ENCODE measurements at places on chromosomes 1 and 21.
A peak's percentile ranks its signal among the peaks of the same experiment; 100 is the strongest.

DNA sequence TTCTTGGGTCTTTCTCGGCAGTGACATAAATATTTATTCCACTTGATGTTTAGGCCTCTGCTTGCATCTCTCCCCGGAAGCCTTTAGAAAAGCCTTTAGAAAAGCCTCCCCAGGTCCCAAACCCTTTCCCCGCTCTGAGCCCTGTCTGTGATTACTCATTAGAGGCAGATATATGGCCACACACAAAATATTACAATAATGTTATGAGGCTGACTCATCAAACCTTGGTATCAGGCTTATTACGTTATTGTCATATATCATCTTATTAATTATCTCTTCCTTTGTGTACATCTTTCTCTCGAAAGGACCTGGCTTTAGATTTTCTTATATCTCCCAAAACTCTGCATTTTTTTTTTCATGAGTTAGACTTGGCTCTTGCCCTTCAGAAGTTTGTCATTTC, 69.5 kb downstream of the FGGY start:
- DNase-seq, result no peak

DNA sequence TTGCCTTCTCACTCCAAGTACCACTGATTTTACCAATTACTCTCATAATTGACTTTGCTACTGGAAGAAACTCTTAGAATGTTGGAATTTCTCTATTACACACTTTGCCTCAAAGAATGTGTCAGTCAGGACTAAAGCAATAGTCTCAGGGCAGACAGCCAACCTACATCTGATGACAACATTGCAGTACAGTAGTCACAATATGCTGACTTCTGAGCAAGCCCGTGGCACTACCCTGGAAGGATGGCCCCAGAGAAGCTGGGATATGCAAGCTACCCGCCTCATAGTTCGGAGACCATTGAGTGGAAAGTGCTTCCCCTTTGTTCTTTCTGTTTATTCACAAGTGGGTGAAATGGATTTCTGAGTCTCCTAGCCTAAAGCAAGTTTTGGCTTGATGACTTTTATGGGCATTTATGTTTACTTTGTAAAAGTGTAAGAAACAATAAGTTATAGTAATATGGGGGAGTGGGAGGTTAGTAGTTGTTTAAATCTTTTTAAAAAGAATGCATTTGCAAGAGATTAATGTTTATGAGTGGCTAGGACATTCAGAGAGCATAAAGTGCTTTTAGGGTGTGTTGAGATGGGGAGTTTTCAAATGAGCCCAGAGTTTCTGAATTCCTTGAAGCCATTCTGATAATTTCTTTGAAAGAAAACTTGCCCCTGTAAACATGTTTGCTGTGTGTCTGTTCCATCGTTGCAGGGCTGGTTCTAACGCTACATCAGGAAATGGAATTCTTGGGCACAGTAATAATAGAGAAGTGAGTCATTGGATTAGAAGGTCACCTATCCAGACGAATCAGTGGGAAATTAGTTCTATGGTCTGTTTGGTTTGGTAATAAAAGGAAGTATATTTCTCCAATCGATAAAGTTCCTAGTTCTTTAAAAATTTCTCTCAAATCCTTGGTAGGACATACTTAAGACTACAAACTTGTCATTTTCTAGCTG, 63.8 kb downstream of the LMO4 start:
- no peak for DNase-seq

GRCh38 chr1:232283864-232284263, 346.1 kb downstream of the SIPA1L2 start:
- DNase-seq, result no peak

- no peak for DNase-seq
These were observed 1198.9 kb downstream of the PLA2G4A start for GRCh38 chr1:188027613-188028012.

GRCh38 chr1:36553591-36554322, 71.0 kb upstream of the CSF3R start:
- peak; percentile 59 for DNase-seq

- no peak for DNase-seq
These were observed 119.1 kb upstream of the GALNT2 start for GRCh38 chr1:229947968-229948367.

GRCh38 chr1:103931891-103932290, 182.2 kb downstream of the AMY1C start:
- no peak for DNase-seq

GRCh38 chr1:69138172-69138571, 429.6 kb upstream of the LRRC7 start:
- no peak for DNase-seq

- no peak for DNase-seq
These were observed 458.9 kb downstream of the LMO4 start for GRCh38 chr1:87787551-87787950.

All from effector memory CD8-positive, alpha-beta T cell (primary cell).